ENCODE measurements at places on chromosomes 12 and 14.

DNA sequence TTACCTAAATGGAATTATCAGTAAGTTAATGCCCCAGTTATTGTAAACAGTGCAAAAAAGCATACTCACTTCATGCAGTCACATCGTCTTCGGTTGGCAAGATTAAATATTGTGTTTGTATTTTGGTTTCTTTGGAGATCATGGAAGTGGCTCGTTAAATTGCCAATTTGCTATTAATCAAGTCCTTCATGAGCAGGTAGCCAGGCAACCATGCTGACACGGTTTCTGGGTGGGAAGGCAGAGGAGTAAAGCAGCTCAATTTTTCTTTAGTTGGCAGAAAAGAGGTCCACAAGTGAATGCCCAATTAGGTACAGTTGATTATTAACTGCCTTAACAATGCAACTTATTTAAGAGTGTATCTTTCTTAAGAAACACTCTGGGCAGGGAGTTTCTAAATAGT, 43.9 kb downstream of the PPP4R3A start:
- DNase-seq: no peak

GRCh38 chr12:70482764-70483163, 116.7 kb downstream of the KCNMB4 start:
- DNase-seq: no peak

DNA sequence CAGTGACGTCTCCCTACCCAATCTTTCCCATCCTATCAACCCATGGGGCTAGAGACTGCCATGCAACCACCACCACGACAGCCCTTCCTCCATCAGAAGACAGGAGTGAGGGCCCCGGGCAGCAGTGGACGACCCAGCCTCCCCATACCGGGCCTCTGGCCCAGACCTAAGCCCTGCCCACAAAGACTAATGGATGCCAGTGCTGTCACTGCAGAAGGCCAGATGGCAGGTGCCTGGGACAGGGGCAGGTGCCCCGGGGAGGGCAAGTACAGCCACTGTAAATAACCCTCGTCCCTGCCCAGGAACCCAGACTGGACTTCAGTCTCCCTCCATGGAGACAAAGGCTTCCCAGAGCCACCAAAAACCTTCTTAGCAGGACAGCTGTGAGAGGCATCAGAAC, 20.3 kb upstream of the HSPB8 start:
- DNase-seq: no peak

- DNase-seq: no peak
Measured at GRCh38 chr14:85416771-85417170, 113.2 kb upstream of the FLRT2 start.

DNA sequence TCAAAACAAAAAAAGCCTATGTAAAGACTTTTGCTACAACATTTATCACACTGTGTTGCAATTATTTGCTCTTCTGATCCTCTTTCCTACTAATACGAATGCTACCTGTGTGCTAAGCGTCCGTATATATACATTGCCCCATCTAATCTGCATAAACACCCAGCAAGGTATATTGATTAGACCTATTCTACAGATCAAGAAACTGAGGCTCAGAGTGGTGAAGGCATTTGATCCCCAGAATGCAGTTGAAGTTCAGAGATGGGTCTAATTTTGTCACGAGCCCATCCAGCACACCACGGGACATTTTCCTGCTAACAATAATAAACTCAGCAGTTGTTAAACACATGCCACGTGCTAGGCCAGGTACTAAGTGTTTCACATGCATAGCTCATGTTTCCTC, 25.1 kb upstream of the CORO1C start:
- no peak for DNase-seq

GRCh38 chr14:55077170-55078151, 26.0 kb downstream of the MAPK1IP1L start:
- DNase-seq: no peak

GRCh38 chr12:111692575-111693210, 6.8 kb downstream of the ACAD10 start:
- DNase-seq: no peak

GRCh38 chr12:47899466-47899865, 5.3 kb downstream of the VDR start:
- DNase-seq: no peak

GRCh38 chr14:47675466-47676314, at the start of gene MDGA2:
Gene MDGA2, minus strand, starts transcription at chr14:47675605.
- DNase-seq: no peak

- DNase-seq: no peak
Measured at GRCh38 chr14:89544636-89545301, 127.7 kb upstream of the FOXN3 start.

DNA sequence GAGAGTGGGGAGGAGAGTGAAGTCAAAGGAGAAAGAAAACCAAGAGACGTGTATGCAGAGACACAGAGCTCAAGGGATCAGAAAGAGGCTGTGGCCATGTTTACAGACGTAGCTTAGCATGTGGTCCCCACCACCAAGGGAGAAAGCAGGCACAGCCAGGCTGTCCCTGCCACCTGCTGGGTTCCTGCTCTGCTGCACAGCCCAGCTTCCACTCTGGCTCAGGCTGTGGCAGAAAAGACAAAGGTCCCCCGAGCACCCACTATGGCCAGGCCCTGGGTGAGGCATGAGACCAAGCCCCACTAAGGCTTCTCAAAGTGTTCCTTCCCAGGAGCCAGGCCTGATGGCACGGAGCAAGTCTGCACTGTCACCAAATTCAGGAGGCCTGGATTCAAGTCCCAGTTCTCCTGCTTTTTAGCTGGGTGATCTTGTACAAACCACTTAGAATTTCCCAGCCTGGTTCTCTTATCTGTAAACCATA, 25.9 kb upstream of the COL2A1 start:
- no peak for DNase-seq

DNA sequence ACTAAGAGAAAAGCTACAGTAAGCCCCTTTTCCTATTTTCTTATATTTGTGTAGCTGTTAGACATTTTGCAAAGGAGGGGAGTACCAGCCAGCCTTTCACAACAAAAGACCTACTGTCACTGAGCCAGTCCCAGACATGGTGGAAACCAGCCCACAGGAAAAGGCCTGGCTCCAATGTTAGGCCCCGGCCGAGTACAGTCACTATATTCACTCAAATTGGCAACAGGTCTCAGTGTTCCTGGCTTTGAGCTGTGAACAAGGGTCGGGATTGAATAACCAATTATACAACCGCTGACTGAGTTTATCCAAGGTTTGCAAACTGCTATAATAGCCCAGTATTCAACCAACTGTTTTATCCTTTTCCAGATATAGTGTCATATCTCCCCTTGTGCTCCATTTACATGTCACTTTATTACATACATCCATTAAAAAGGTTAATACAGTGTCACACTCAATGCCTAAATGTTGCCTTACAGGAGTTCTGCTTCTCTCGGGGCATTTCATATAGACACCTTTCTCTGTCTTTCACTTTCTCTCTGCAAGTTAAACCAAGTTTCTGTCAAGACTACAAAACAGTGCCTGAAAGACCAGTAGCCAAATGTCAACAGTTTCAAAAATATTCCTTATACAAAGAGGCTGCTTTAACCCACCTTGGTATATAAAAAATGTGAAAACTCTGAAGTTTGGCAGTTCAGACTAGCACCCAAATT, 178.1 kb downstream of the SOX5 start:
- DNase-seq: no peak
